ENCODE measurements at places on chromosomes 7 and 10. TPM values are rescaled to one million over a fixed set of nuclear protein-coding genes. Genes with fewer than 3 reads are reported as not detected.

Gene DLX6
- not detected for total RNA-seq

Gene GPAM
- total RNA-seq, result 7.5 TPM

Gene TCF7L2
- total RNA-seq, result 3.9 TPM

Gene TUBGCP2
- 54.2 TPM for total RNA-seq

Gene ZNF365
- total RNA-seq, result not detected

Gene PPP1R9A
- total RNA-seq, result 1.6 TPM

Gene AIMP2
- 42.2 TPM for total RNA-seq

Gene GOLGA7B
- 0.11 TPM for total RNA-seq

Gene OPN1SW
- total RNA-seq, result not detected

Gene CASD1
- 16.8 TPM for total RNA-seq

Gene MRC1
- total RNA-seq, result 0.11 TPM

Gene NEUROG3
- not detected for total RNA-seq

Gene GNAT3
- 0.22 TPM for total RNA-seq

Gene SLC13A4
- total RNA-seq, result not detected

Gene GPRIN2
- 4.7 TPM for total RNA-seq

Gene ZP3
- 4.7 TPM for total RNA-seq

Gene TAS2R4
- total RNA-seq, result 4.3 TPM

Gene DPP6
- under 0.01 TPM for total RNA-seq

Gene PDCD11
- total RNA-seq, result 29.6 TPM

Gene THSD7A
- total RNA-seq, result under 0.01 TPM

Gene CNPY4
- total RNA-seq, result 36.5 TPM

Gene SEPHS1
- total RNA-seq, result 27.5 TPM

Gene AKR1D1
- not detected for total RNA-seq

Gene DOCK4
- 0.98 TPM for total RNA-seq

Gene GNGT1
- total RNA-seq, result not detected

Gene SLC26A3
- total RNA-seq, result not detected

Gene NPFFR1
- not detected for total RNA-seq

Gene TBX20
- total RNA-seq, result 0.22 TPM

Gene C10orf90
- total RNA-seq, result not detected

Gene TMEM270
- total RNA-seq, result not detected

Gene TWIST1
- total RNA-seq, result 6.3 TPM

Gene ERVW-1
- total RNA-seq, result not detected

Gene UPF2
- 14.1 TPM for total RNA-seq

Gene RNF32
- total RNA-seq, result 0.54 TPM

Gene HNRNPH3
- 8.6 TPM for total RNA-seq

Gene RBAK
- 11.4 TPM for total RNA-seq

Gene RTKN2
- total RNA-seq, result 0.22 TPM

Gene MCM10
- 3.5 TPM for total RNA-seq

Gene GSTO2
- 20.5 TPM for total RNA-seq

Gene CALML5
- not detected for total RNA-seq

Gene LEP
- total RNA-seq, result under 0.01 TPM

Gene HTRA1
- total RNA-seq, result 1.6 TPM

Gene AQP1
- 0.39 TPM for total RNA-seq

Gene CALN1
- total RNA-seq, result not detected

Gene DGKI
- total RNA-seq, result 5.2 TPM

Gene TMEM213
- total RNA-seq, result not detected
